ENCODE measurements at places on chromosomes 1 and 21.
A peak's percentile ranks its signal among the peaks of the same experiment; 100 is the strongest.

DNA sequence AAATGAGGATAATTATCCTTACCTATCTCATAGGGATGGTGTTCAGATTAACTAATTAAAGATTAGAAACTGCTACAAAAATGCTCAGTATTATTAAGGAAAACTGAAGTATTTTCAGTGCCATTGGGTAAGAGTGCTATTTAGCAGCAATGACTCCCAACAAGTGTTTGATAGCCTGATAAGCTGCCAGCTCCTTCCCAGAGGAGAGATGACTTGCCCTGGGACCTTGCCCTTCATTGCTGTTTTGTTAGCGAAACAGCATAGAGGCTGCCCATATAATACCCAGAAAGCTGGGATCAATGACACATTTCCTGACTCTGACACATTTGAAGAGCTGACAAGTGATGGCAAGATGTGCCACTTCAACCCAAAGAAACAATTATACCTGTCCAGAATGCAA is 592.2 kb downstream of the ADGRL2 start:
- no peak for DNase-seq

DNA sequence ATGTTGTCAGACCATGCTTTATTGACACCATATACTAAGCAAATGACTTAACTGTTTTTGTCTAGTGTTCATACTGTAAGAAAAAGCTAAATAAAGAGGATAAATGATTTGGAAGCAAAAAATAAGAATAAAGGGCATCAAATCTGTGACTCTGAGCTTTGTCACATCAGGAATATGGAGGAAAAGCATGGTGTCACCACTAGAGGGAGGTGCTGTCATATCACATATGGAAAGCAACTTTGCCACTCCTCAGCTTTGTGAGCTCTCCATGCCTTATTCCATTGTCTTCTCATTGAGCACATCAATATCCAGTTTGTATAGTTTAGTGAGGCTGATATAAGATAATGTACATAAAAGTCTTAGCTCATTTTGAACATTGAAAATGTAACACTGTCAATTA is 20.8 kb upstream of the GBP1 start:
- DNase-seq = peak; percentile 36

- no peak for DNase-seq
Observed at GRCh38 chr21:44998621-44999427, 59.0 kb downstream of the SLX9 start.

GRCh38 chr1:60960891-60961461 is 121.4 kb upstream of the NFIA start:
- no peak for DNase-seq

- DNase-seq = no peak
Observed at GRCh38 chr21:25878344-25878743, 143.6 kb downstream of the GABPA start.

GRCh38 chr1:243727503-243728203 is 122.4 kb downstream of the AKT3 start:
- DNase-seq = no peak

Measured in activated T-cell treated with anti-CD3 and anti-CD28 coated beads, Interleukin-2, amount 50 U/mL, for 72 hours (primary cell).